ENCODE measurements at places on chromosomes 11 and 22. TPM values are rescaled to one million over a fixed set of nuclear protein-coding genes. Genes with fewer than 3 reads are reported as not detected.

Gene F2
- total RNA-seq, result not detected

Gene SLC22A25
- not detected for total RNA-seq

Gene DNAJB7
- total RNA-seq, result not detected

Gene EI24
- 69.1 TPM for total RNA-seq

Data from kidney (tissue), 22 donors.